WTC11 (cell line): ENCODE measurements at places on chromosomes 4 and X. TPM values are rescaled to one million over a fixed set of nuclear protein-coding genes. Genes with fewer than 3 reads are reported as not detected.

- peak; percentile 73 for DNase-seq
- H3K4me1 ChIP-seq: peaks cover 36% of the 10 kb centered on the region
- no peak overlapping the region for H3K27ac ChIP-seq
These were observed 61.4 kb upstream of the TRIM2 start for GRCh38 chr4:153142700-153143438.

The GRPR gene
- 8.9 to 18.4 TPM (median 18.0 TPM) in 3 replicates for total RNA-seq

GRCh38 chrX:46180258-46180687 is 364.9 kb downstream of the ZNF674 start:
- no peaks in the 10 kb centered on the region for H3K36me3 ChIP-seq
- peaks cover 5% of the 10 kb centered on the region for H3K4me1 ChIP-seq
- H3K27me3 ChIP-seq: no peaks in the 10 kb centered on the region
- no peak overlapping the region for H3K27ac ChIP-seq
- H3K4me3 ChIP-seq: no peak overlapping the region

DNA sequence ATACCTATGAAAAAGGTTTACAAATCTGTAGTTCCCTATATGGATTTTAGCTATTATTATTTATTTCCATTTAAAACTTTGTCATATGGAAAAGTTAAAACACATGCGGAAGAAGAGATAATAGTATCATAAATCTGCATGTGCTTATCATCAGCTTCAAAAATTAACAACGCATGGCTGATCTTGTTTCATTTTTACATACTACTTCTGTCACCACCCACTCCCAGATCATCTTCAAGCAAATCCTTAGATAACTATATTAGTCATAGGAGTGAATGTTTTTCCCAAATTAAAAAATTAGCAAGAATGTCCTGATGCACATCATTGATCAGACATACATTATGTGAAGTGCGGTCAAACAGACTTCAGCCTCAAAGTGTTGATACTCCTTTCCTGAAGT is 24.6 kb upstream of the MOB1B start:
- no peak for DNase-seq
- no peaks in the 10 kb centered on the region for H3K27me3 ChIP-seq
- H3K27ac ChIP-seq: no peak overlapping the region
- H3K36me3 ChIP-seq: no peaks in the 10 kb centered on the region

DNA sequence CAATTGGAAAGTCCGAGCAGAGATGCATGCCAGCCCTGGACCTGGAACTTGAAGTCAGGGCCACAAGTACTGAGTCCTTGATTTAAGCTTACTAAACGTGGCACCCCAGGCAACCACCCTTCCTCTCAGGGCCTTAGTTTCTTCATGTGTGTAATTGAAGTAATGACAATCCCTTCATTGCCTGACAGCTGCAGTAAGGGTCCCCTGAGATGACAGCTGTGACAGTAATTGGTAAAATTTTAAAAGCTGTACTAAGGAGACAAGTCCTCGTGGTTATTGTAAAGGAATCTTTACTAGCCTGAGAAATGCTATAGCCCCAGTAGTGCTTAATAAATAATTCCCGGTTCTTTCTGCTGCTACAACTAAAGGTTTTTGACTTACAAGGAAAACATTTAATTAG is 175.1 kb upstream of the RADX start:
- no peaks in the 10 kb centered on the region for H3K36me3 ChIP-seq
- no peak overlapping the region for H3K4me3 ChIP-seq
- no peak overlapping the region for H3K27ac ChIP-seq

DNA sequence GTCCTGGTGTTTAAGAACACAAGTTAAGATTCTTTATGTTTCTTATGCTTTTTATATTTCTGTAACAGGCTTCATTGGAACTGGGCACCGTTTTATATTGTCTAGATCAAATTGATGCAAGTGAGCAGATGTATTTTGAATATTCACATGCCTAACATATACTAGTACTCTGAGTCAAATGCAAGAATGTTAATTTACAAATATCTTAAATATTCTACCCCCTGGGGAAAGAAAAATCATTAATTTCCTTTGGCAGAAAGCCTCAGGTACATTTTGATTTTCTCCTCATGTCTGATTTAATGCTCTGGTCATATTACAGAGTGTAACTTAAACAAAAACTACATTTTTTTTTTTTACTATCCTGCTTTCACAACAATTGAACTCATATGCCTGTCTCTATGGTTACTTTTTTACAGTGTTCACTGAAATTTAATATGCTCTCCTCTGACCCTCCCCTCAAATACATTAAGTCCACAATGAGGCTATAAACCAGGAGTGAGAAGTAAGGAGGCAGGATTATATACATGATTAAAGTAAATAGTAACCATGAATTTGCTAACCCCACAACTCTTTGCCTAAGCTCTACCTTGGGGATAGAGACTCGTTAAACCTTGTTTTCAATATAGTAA is 2.4 kb upstream of the NSUN7 start:
- H3K27me3 ChIP-seq: no peaks in the 10 kb centered on the region; the same call in 1 of the 2 replicates
- H3K36me3 ChIP-seq: peaks cover 7% of the 10 kb centered on the region

The TLL1 gene
- 0.46 to 0.98 TPM (median 0.63 TPM) in 3 replicates for total RNA-seq

The CXCL3 gene
- 3.5 to 7.7 TPM (median 7.0 TPM) in 3 replicates for total RNA-seq

DNA sequence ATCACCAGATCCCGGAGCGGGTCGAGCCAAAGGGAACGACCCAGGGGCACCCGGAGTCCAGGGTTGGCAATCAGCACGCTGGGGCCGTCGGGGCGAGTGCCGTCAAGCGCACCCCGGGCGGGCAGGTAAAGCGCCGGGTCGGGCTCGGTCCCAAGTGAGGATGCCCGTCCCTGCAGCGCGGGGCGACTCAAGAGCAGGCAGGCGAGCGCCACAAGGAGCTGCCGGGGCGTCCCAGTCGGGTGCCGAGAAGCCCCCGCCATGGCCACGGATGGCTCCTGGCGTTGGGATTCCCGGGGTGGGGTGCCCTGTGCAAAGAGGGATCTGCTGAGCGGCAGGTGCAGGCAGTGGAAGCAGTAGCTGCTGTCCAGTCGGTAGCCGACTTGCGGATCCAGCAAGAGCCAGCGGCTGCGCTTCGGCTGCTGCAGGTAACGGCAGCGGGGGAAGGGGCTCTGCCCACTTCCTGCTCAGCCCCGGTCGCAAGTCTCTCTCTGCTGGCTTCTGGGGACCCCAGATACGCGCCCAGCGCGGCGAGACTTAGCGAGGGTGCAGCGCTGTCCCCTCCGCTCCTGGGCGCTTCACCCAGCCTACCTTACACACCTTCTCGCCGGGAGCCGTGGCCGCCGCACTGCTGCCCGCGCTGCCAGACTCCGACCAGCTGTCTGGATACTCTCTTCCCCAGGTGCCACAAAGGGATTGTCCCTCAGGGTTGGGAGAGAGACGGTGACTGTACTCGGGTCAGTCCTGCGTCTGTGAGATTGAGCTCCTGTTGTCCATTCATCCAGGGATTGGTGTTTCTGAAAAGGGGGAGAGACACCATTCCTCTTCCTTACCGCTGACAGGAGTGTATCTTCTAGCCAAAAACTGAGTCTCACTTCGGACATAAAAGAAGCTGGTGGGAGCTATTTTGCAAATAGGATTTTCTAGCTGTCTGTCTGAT is at the start of gene FREM3:
Gene FREM3, minus strand, starts transcription at position 260 of the 937 bp plus-strand sequence. Its CDS starts 0 bp downstream, at position 260.
- no peaks in the 10 kb centered on the region for H3K36me3 ChIP-seq
- peaks cover 5% of the 10 kb centered on the region; the same call in 1 of the 2 replicates for H3K4me1 ChIP-seq
- H3K27me3 ChIP-seq: peaks cover 61% of the 10 kb centered on the region

DNA sequence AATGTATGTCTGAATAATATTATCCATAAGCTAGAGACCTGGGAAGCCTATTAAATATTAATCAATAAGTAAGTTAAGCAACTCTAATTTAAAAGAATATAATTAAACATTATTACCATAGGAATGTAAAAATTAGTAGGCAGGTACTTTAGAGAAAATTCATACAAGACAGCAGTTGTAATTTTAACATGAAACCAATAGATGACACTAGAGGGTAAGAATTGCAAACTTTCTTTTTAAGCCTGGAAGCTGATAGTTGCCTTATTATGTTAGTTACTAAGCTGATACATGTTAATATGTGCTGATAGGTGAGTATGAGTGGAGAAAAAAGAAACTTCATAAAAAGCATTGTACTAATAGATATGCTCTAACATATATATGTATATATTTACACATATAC is 1157.4 kb downstream of the FAM133A start:
- H3K27ac ChIP-seq: no peak overlapping the region
- no peak overlapping the region for H3K4me3 ChIP-seq
- peaks cover 3% of the 10 kb centered on the region; the same call in 1 of the 2 replicates for H3K36me3 ChIP-seq

GRCh38 chrX:153902385-153902784 is 2.1 kb upstream of the AVPR2 start:
- no peak overlapping the region for H3K27ac ChIP-seq
- H3K4me3 ChIP-seq: no peak overlapping the region
- DNase-seq: no peak
- H3K27me3 ChIP-seq: no peaks in the 10 kb centered on the region
- H3K36me3 ChIP-seq: no peaks in the 10 kb centered on the region

GRCh38 chrX:121169099-121170035 is 122.0 kb downstream of the GLUD2 start:
- H3K27ac ChIP-seq: no peak overlapping the region
- no peaks in the 10 kb centered on the region for H3K27me3 ChIP-seq
- no peak overlapping the region for H3K4me3 ChIP-seq

DNA sequence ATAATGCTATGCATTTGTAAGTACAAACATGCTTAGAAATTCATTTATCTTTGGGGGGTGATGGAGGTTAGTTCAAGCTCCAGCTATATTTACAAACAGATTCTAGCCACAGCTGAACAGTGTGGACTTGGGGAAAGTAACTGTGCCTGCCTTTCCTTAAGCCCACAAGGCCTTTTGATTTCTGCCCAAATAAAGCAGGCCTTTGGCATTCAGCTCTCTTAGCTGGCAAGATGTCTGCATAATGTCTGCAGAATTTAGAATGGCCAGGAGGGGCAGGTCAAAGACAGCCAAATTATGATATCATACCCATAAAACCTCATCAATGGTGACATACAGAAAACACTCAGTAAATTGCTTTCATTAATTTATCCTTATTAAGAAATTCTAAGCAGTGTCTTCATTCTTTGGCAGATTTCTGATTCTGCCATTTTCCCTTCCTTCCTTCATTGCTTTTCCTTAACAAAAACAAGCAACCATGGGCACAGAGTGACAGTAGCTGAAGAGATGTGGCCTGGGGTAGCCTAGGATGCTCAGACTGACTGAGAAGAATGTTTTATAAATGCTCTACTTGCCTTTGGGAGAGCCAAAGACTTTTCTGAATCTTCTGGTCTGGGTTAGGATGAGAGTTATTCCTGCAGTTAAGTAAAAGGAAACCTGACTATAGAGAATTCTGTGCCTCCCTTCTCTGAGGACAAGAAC is 538.7 kb upstream of the NR3C2 start:
- no peaks in the 10 kb centered on the region for H3K36me3 ChIP-seq
- no peak for DNase-seq
- H3K27ac ChIP-seq: no peak overlapping the region
- H3K4me3 ChIP-seq: no peak overlapping the region
- H3K27me3 ChIP-seq: no peaks in the 10 kb centered on the region
- 0 out of 2 replicates have a peak, but pooled peaks cover 5% of the 10 kb centered on the region for H3K4me1 ChIP-seq

DNA sequence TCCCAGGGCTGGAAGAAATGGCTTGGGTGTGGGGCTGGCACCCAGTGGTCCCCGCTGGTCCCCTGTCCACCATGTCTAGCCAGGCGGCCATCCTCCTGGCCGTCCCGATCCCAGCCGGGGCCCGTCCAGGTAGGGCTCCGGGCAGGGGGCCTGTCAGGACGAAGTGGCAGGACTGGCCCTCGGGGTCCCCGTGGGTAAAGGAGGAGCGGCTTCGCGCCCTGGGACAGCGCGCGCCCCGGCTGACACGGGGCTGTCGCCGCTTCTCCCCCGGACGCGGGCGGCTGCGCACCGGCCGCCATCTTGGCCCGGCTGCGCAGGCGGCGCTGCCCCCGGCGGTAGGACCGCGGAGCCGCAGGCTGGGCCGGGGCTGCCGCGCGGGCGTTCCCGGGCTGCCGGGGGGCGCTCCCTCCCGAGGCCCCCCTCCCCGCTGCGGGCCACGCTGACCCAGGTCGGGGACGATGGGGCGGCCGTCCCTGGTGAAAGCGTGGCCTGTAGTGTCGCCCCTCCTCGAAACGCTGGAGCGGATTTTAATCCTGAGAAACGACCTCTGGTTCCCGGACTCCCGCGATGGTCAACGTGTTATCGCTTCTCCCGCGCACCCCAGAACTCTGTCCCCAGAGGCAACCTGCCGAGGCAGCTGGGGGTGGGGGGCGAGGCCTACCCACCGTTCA is 60.4 kb upstream of the BCOR start:
- peak overlapping the region; percentile 96 for H3K27ac ChIP-seq
- no peaks in the 10 kb centered on the region; the same call in 1 of the 2 replicates for H3K36me3 ChIP-seq
- peak overlapping the region; percentile 89 for H3K4me3 ChIP-seq
- peak; percentile 54 for DNase-seq
- peaks cover 32% of the 10 kb centered on the region for H3K4me1 ChIP-seq
- H3K27me3 ChIP-seq: no peaks in the 10 kb centered on the region; the same call in 1 of the 2 replicates

DNA sequence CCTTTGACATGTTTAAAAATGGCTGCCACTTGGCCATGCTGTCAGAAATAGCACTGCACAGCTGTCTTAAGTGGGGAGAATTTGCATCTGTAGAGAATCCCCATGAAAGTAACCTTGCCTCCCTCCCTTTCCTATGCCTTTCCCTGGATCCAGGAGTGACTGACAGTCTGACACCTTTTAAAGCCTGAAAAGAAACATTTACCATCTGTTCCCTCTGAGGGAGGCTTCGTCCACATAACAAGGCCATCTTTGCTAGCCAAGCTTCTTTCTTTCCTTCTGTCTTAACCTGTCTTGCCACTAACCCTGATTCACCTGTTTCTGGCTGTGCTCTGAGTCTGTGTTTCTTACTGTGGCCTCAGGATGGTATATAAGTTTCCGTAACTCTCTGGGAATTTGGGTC is 21.3 kb upstream of the AADAT start:
- peaks cover 40% of the 10 kb centered on the region for H3K4me1 ChIP-seq
- H3K4me3 ChIP-seq: no peak overlapping the region
- peaks cover 5% of the 10 kb centered on the region for H3K36me3 ChIP-seq
- H3K27me3 ChIP-seq: no peaks in the 10 kb centered on the region
- no peak for DNase-seq
- H3K27ac ChIP-seq: peak overlapping the region; percentile 65

DNA sequence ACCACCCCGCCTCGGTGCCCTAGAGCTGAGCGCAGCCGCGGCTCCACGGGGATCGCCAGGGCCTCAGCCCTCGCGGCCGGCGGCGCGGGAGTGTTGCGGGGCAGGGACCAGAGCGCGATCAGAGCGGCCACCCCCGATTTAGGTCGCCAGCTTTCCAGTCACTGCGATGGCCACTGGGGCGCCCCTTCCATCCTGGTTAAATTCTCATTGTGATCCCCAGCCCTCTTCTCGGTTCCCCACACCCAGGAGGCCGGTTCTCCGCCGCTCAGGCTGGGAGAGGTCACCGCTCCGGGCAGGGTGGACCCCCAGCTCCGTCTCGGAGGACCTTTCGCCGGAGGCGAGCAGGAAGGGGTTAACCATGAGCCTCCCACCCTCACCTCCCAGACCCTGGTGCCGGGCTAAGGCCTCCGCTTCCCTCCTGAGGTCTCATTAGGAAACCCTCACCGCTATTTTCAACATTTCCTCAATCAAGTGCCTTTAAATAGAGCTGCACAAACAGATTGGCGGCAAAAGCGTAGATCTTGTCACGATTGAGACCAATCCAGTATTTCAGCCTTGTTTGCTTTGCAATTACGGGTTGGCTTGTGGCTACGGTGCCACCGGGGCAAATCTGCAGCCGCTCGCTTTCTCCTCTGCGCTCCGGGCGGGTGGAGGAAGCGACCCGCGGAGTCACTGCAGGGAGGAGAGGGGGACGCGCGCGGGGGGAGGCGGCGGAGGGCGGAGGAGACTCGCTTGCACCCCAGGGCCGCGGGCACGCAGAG is 8.3 kb upstream of the HAND2 start:
- no peaks in the 10 kb centered on the region for H3K36me3 ChIP-seq
- peak overlapping the region; percentile 71 for H3K4me3 ChIP-seq
- H3K4me1 ChIP-seq: peaks cover 18% of the 10 kb centered on the region
- H3K27me3 ChIP-seq: peaks cover 99% of the 10 kb centered on the region
- DNase-seq: peak; percentile 49
